ENCODE measurements at places on chromosomes 11 and 22.

DNA sequence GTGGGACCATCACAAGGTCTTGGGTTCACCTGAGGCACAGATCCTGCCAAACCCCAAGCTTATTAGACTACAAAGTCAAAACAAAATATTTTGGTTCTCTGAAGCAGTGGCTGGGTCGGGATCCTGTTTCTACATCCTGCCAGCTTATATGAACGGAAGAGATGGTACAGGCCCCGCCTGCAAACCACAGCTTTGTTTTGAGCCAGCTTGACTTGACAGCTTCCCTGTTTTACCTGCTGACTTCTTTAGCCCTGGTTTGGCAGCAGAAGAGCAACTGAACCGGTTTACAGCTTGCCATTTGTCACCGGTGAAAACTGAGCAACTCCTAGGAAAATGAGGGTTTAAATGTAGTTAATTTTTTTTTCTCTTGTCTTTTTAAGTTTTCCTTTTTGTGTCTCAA, 11.4 kb downstream of the PACS1 start:
- peak; percentile 42 for DNase-seq

DNA sequence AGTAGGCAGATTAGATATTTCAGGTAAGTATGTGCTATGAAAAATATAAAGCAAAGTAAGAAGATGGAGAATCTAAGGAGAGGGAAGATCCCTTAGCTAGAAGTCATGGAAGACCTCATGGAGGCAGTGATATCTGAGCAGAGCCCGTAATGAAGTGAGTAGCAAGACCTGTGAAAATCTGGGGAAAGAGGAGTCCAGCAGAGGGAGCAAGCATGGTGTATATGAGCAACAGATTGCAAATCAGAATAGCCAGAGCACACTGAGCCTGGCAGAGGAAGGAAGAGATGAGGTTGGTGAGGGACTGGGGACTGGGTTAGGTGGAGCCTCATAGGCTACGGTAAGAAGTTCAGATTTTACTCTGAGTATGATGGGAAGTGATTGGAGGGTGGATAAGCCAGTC, 9.4 kb downstream of the LHFPL7 start:
- DNase-seq, result no peak

DNA sequence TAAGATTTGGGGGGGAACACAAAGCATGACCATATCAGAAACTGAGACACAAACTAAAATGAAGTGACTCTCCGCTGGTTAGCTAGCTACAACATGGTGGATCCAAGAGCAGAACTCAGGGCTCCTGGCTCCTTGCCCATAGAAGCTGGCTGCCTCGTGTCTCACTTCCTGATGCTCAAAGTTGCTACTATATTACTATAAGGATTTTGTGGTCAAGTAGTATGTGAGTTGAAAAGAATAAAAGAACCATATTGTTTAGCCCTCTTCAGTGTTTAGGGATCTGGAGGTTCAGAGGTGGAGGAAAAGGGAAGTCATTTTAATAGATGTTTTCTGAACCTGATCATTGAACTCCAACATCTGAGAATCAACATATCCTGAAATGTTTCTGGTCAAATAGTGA, 16.9 kb upstream of the SIK2 start:
- DNase-seq, result no peak

DNA sequence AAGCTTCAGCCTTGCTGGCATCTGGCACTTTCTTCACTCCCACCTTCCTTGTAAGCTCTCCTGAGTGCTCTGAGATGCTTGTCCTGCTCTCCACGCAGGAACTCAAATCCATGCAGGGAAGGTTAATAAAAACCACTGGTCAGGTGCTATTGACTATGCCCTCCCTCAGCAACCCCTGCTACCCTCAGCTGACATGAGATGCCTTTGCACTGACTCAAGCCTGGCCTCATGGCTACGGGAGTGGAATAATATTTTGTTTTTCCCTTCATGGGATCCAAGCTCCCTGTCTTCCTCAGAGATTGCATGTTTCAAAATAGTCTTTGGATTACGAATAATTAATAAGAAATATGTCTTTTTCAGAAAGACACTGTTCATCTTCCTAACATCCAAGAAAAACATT, 31.7 kb upstream of the ABCC8 start:
- no peak for DNase-seq

DNA sequence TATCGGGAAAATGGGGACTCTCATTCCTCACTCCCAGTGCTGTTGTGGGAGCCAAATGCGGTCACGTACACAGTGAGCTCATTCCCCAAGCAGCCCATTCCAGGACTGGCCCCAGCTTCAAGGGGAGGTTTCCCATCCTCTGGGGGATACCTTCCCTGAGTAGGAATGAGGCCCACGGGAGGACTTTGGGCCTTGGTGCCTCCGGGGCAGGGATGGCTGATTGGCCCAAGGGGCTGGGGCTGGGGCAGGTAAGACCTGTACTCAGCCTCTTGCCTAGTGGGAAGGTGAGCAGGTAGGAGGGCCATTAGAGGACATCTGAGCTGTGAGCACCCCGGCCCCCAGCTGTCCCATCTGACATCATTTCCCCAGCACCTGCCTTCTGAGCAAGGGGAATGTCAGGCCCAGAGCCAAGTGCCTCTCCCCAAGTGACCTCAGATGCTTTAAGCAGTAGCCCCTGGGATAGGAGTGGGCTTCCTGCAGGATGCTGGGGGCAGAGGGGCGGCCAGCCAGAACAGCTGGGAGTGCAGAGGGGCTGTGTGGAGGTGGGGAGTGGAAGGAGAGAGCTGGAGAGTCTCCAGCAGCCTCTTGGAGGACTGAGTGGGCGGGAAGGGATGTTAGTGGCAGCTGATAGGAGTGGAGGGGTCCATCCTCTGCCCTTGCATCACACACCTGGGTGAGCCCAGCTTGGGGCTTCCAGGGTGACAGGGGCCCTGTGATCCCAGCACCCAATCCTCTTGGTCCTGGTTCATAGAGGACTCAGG, 58.4 kb downstream of the CD82 start:
- no peak for DNase-seq

GRCh38 chr22:21103633-21104032, 57.9 kb downstream of the LRRC74B start:
- DNase-seq, result no peak

DNA sequence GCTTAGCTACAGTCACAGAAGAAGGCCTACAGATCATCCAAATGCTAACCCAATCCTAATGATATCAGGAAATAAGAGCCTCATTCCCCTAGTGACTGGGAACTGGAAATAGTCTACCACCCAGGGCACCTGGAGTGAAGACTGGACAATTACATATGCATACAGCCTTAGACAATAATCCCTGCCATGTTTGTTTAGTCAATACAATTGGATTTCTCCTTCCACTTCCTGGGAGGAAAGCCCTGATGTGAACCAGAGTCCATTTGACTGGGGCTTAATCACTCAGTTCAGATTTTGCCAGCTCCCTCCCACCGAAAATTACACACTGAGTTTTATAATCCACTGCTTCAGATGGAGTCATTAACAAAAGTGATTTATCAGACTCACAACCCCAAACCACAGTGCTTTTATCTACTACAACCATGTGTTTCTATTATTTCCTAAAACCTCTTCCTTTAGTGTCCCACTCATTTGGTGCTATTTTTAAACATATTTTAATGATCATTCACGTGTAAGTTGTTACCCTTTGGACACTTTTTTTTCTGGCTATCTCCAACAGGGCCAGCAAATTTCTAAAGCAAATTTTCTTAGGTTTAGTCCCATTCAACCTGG, 29.9 kb downstream of the CWF19L2 start:
- DNase-seq, result no peak

DNA sequence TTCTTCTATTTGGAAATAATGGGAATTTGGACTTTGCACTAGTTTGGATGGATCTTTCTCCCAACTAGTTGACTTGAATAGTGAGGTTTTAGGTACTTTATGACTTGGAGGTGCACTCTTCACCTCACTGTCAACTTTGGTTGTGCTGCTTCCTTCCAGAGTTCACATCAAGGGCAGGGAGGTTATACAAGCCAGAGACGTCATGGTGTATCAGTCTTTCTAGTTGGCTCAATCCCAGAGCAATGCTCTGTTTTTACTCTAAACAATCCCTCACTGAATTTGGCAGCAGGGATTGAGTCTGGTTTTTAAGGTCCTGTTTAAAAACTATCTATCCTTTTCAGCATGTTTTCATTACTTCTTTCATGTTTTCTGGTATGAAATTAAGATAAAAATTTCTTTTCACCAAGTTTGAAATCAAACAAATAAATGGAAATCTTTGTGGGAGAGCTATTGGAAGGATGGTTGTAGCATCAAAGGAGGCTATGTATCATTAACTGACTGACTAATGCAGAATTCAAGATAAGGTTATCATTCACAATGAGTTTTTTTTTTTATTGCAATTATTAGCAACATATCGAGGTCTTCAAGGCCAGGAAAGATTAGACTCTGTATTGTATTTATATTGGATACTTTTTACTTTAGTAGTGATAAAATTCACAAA, 28.0 kb upstream of the ZBED5 start:
- DNase-seq, result no peak

GRCh38 chr11:26522912-26523610, 49.0 kb downstream of the MUC15 start:
- peak; percentile 59 for DNase-seq

DNA sequence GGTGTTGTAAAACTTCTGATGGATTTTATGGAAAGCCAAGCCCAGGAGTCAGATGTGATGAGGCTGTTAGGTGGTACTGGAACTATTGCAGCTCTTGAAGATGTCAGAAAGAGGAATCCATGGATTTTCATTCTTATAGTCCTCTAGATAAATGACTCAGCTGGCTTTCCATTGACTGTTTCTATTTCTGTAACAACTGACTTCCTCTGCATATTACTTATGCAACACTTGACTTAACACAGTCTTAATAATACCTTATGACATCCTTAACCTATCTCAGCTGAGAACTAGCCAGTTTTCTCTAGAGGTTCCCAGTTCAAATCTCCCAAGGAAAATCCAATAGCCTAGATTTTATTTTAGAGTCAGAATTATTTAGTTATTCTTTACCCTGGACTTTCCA, 263.8 kb downstream of the LUZP2 start:
- DNase-seq, result no peak

DNA sequence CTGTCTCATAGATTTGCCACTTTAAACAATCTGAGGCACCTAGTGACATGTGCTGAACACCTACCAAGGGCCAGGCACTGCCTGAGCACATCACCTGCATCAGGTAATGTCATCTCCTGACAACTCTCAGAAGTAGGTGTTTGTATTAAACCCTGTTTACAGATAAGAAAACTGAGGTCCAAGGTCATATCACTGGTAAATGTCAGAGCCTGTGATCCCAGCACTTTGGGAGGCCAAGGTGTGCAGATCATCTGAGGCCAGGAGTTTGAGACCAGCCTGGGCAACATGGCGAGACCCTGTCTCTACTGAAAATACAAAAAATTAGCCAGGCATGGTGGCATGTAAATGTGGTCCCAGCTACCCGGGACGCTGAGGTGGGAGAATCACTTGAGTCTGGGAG, 39.1 kb upstream of the ACCSL start:
- no peak for DNase-seq

DNA sequence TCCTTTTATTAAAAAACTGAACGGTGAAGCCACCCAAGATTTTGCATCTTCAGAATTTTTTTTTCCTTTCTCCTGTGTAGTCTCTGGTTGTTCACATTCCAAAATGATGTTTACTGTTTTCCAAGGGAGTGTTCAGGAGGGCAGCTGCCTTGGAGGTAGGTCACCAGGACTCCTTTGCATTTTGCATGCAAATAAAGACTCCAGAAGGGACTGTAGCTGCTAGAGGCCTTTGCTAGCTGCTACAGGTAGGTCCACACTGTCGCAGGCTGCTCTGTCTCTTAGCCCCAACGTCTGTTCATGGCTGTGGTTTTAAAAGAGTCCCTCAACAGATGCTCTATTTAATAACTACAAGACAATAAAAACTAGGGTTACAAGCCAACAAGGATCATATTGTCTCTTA, 11.4 kb downstream of the CTSC start:
- peak; percentile 88 for DNase-seq

DNA sequence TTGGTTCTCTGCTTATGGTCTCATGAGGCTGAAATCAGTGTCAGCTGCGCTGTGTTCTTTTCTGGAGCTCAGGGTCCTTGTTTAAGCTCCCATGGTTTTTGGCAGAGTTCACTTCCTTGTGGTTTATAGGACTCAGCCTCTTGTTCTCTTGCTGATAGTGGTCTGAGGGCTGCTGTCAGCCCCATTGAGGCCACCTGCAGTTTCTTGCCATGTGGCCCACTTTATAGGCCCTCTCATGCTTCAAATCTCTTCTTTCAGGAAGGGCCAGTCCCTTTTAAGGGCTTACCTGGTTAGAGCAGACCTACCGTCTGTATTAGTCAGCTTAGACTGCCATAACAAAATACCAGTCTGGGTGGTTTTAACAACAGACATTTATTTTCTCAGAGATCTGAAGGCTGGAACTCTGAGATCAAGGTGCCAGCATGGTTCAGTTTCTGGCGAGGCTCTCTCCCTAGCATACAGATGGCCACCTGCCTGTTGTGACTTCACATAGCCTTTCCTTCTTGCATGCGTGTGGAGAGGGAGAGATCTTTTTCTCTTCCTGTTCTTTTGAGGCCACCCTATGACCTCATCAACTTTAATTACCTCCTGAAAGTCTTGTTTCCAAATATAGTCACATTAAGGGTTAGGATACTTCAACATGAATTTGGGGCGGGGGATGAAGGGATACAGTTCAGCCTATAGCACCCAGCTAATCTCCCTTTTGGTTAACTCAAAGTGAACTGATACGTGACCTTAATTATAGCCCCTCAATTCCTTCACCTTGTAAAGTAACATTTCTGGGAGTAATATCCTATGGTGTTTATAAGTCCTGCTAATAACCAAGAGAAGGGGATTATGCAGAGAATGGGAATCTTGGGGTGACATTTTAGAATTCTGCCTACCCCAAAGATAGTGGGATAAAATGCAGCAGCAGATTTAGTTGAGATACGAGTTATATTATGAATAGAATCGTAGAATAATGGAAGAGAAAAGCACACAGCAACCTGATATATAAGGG, 131.8 kb downstream of the UVRAG start:
- no peak for DNase-seq
